ENCODE measurements at places on chromosomes 7 and 10. TPM values are rescaled to one million over a fixed set of nuclear protein-coding genes. Genes with fewer than 3 reads are reported as not detected.

- no peak overlapping the region for H3K4me3 ChIP-seq
- no peaks in the 10 kb centered on the region for H3K36me3 ChIP-seq
- no peaks in the 10 kb centered on the region for H3K27me3 ChIP-seq
- DNase-seq = no peak
- peaks cover 3% of the 10 kb centered on the region for H3K4me1 ChIP-seq
Measured at GRCh38 chr7:28618383-28618782, 206.1 kb downstream of the CREB5 start.

GRCh38 chr7:36748017-36748487, 23.8 kb upstream of the AOAH start:
- DNase-seq = no peak
- H3K27me3 ChIP-seq = peaks cover 2% of the 10 kb centered on the region
- H3K4me3 ChIP-seq = no peak overlapping the region
- no peak overlapping the region for H3K27ac ChIP-seq

The C1QL3 gene
- total RNA-seq = 0.04 TPM

The HABP2 gene
- total RNA-seq = 0.04 TPM

DNA sequence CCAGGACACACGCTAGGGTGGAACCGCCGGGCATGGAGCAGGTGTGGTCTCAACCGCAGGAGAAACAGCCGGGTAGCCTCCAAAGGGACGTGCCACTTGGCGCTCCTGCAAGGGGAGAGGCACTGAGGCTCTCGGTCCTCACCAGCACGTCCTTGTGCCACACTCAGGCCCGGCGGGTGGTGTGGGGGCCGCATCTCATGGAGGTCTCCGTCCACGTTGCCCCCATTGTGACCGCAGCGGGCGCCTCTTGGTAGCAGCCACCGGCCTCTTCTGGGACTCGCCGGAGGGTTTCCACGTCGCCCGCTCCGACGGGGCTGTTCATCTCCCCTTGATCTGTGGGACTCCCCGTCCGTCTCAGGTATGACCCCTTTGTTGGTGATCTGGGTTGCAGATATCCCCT, 49.2 kb upstream of the ELFN1 start:
- H3K27ac ChIP-seq = no peak overlapping the region
- no peaks in the 10 kb centered on the region for H3K4me1 ChIP-seq
- H3K36me3 ChIP-seq = no peaks in the 10 kb centered on the region
- no peak for DNase-seq
- peaks cover 4% of the 10 kb centered on the region for H3K27me3 ChIP-seq

The NANOS1 gene
- total RNA-seq = 3.7 TPM

DNA sequence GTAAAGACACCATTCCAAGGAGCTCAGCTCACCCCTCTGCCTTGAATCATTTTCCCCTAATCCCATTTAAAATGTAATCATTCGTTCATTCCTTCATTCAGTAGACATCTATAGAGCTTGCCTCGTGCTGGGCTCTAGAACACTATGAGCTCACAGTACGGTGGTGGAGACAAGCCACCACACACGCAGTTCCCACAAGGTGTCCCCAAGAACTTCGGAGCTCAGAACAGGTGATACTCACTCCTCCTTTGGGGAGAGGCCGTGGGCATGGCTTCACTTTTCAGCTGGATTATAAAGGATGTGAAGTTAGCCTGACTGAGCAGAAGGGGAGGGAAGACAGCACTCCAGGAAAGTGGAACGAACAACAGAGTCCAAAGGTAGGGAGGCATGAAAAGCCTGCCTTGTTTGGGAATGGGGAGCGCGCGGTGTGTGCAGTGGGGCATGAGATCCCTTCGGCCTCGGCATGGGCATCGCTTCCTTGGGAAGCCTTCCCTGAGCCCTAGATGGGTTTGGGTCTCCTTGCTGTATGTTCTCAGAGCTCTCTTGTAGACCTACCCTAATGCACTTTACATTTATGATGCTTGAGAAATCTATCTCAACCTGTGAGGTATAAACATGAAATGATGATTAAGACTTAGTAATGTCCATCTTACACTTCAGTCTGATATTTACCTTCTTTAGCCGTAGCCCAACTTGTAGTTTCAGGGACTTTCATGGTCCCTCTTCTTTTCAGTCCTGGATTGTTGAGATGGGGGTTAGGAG, 809 bp upstream of the OGA start:
- H3K4me3 ChIP-seq = peak overlapping the region; percentile 77
- H3K27me3 ChIP-seq = no peaks in the 10 kb centered on the region
- no peak for DNase-seq
- H3K27ac ChIP-seq = peak overlapping the region; percentile 92
- peaks cover 4% of the 10 kb centered on the region for H3K36me3 ChIP-seq

The SPDYE16 gene
- total RNA-seq = 0.22 TPM

GRCh38 chr7:40793132-40793531, 658.3 kb downstream of the SUGCT start:
- H3K27me3 ChIP-seq = no peaks in the 10 kb centered on the region
- H3K4me1 ChIP-seq = no peaks in the 10 kb centered on the region
- no peak for DNase-seq
- H3K27ac ChIP-seq = no peak overlapping the region
- H3K36me3 ChIP-seq = no peaks in the 10 kb centered on the region

GRCh38 chr7:132394283-132395198, 181.7 kb downstream of the PLXNA4 start:
- no peak overlapping the region for H3K4me3 ChIP-seq
- H3K27me3 ChIP-seq = peaks cover 5% of the 10 kb centered on the region
- H3K36me3 ChIP-seq = no peaks in the 10 kb centered on the region

- H3K4me1 ChIP-seq = peaks cover 7% of the 10 kb centered on the region
- H3K27ac ChIP-seq = peak overlapping the region; percentile 88
- no peaks in the 10 kb centered on the region for H3K27me3 ChIP-seq
Measured at GRCh38 chr7:81138870-81139269, 220.0 kb upstream of the SEMA3C start.

GRCh38 chr10:70812814-70813213, 2.9 kb upstream of the SGPL1 start:
- DNase-seq = no peak
- no peak overlapping the region for H3K4me3 ChIP-seq
- H3K27me3 ChIP-seq = peaks cover 2% of the 10 kb centered on the region
- no peak overlapping the region for H3K27ac ChIP-seq
- H3K36me3 ChIP-seq = peaks cover 5% of the 10 kb centered on the region
- peaks cover 4% of the 10 kb centered on the region for H3K4me1 ChIP-seq

The EVX1 gene
- not detected for total RNA-seq

GRCh38 chr10:59771162-59771807, 18.0 kb upstream of the MRLN start:
- H3K4me3 ChIP-seq = no peak overlapping the region
- no peak for DNase-seq
- H3K4me1 ChIP-seq = no peaks in the 10 kb centered on the region
- no peak overlapping the region for H3K27ac ChIP-seq

The PAPOLB gene
- 0.22 TPM for total RNA-seq

- H3K27ac ChIP-seq = no peak overlapping the region
- H3K36me3 ChIP-seq = no peaks in the 10 kb centered on the region
- no peaks in the 10 kb centered on the region for H3K4me1 ChIP-seq
- no peaks in the 10 kb centered on the region for H3K27me3 ChIP-seq
Measured at GRCh38 chr7:106487892-106488291, 173.1 kb downstream of the CCDC71L start.

The GIMAP7 gene
- total RNA-seq = 5.9 TPM

The CHRM2 gene
- 0.18 TPM for total RNA-seq

DNA sequence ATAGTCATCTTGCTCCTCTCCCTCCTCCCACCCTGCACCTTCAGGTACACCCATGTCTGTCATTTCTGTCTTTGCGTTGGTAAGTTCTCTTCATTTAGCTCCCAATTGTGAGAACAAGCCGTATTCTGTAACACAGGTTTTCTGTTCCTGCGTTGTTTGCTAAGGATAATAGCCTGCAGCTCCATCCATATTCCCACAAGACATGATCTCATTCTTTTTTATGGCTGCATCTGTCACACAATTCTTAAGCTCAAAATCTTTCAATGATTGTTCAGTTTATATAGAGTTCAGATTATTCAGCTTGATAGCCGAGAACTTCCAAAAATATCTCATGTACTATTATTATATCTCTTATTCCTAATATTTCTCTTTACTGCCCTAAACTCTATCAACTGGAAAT, 16.0 kb upstream of the TMEM168 start:
- H3K4me3 ChIP-seq = no peak overlapping the region
- no peak overlapping the region for H3K27ac ChIP-seq
- H3K36me3 ChIP-seq = no peaks in the 10 kb centered on the region
- no peaks in the 10 kb centered on the region for H3K4me1 ChIP-seq

GRCh38 chr10:58821752-58822056, 309.0 kb downstream of the BICC1 start:
- no peak overlapping the region for H3K4me3 ChIP-seq
- peaks cover 3% of the 10 kb centered on the region for H3K36me3 ChIP-seq
- no peaks in the 10 kb centered on the region for H3K27me3 ChIP-seq
